Activated effector memory CD4-positive, alpha-beta T cell treated with Interleukin-2 at 50 U/mL for 16 hours (primary cell): ENCODE measurements at places on chromosomes 11 and 22.

DNA sequence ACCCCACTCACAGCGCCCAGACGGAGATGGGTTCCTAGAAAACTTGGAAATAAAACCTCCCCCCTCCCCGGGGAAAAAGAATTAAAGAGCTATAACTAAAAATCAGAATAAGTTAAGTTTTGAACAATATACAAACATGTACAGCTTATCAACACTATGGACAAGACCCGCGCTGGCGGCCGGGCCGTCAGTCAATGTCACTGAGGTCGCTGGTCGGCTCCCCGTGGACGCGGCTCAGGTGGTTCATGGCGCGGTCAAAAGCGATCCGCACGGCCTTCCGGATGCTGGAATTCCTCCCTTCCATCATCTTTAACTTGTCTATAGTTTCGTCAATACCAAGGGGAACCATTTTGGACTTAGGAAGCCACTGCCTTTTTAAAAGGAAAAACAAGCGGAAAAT is 53.6 kb downstream of the BRD1 start:
- DNase-seq, result no peak

GRCh38 chr22:42356533-42356932 is 75.7 kb downstream of the NFAM1 start:
- DNase-seq, result no peak

DNA sequence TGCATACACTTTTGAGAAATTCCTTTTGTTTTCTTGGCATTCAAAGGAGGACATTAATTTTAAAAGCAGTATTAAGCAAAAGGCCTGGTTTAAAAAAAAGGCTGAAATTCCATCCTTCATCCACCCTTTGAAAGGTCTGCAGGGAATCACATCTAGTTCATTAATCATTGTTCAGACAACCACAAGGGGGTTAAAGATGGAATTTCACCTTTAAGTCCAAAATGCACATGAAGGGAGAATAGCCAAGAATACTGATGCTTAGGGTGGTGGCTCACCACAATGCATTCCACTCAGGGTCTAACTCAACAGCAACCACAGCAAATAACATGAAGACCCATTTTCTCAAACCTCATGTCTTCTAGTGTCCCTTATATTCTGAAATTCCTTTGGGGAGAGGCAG is 256.9 kb downstream of the CADM1 start:
- no peak for DNase-seq

- DNase-seq, result no peak
Measured at GRCh38 chr11:73333640-73334383, 25.7 kb downstream of the ARHGEF17 start.
